ENCODE measurements at places on chromosomes 12 and 14. TPM values are rescaled to one million over a fixed set of nuclear protein-coding genes. Genes with fewer than 3 reads are reported as not detected.
A peak's percentile ranks its signal among the peaks of the same experiment; 100 is the strongest.

DNA sequence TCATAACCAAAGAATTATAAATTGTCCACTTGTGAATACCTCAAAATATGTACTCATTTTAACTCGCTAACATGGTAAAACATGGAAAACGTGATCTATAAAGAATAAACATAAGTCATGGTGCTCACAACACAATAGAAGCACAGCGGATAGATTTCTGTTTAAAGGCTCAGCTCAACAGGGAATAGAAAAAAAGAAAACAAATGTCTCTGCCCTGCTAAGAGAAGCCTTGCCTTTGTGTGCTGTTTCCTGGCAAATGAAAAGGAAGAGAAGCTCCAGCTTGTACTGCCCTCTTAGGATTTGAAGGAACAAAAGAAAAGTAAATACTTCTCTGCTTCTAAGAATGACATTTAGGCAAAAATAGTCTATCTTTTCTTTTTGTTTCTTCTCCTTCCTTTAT is 121.0 kb upstream of the KRR1 start:
- DNase-seq, result no peak

GRCh38 chr14:81449114-81449513 is 49.0 kb upstream of the STON2 start:
- no peak for DNase-seq

GRCh38 chr12:4030929-4031702 is 157.9 kb upstream of the PARP11 start:
- DNase-seq, result peak; percentile 90

GRCh38 chr12:28550757-28551704 is 360.8 kb downstream of the CCDC91 start:
- DNase-seq, result no peak

- DNase-seq, result no peak
These were observed 30.3 kb downstream of the PDE3A start for GRCh38 chr12:20398686-20399085.

Gene MUCL1
- total RNA-seq, result not detected

- DNase-seq, result no peak
These were observed 45.8 kb downstream of the HRK start for GRCh38 chr12:116835484-116835883.

Gene VRTN
- not detected for total RNA-seq

- no peak for DNase-seq
These were observed 81.8 kb downstream of the TTLL5 start for GRCh38 chr14:75742867-75743266.

- no peak for DNase-seq
These were observed 66.4 kb downstream of the PPM1A start for GRCh38 chr14:60315196-60315990.

Gene GALNT4
- 2.0 TPM for total RNA-seq

Gene TPCN1
- total RNA-seq, result 77.1 TPM

Gene TUNAR
- total RNA-seq, result not detected

GRCh38 chr14:57382283-57382682 is 8.1 kb upstream of the NAA30 start:
- no peak for DNase-seq
